NCI-H2171 (cell line): ENCODE measurements at places on chromosomes 11 and 22.
A peak's percentile ranks its signal among the peaks of the same experiment; 100 is the strongest.

DNA sequence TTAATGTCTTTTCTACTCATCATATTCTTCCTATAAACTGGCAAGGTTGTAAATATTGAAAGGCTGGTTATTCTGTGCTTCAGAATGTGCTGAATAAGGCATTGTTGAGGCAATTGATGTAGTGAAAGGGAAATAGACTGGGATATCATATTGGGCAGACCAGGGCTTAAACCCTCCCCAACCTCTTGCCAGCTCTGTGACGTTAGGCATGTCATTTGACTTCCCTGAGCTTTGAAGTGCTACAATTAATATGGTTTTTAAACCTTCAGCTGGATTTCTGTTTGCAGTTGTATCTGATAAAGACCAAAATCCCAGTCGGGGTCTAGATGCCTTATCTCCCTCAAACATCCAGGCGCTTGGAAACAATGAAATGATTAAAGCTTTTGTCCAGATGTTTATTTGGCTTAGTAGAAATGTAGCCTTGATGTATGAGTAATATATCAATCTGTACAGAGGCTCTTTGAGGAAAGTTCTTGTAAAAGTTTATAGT lies 208.1 kb downstream of the DBX1 start:
- no peak for DNase-seq

DNA sequence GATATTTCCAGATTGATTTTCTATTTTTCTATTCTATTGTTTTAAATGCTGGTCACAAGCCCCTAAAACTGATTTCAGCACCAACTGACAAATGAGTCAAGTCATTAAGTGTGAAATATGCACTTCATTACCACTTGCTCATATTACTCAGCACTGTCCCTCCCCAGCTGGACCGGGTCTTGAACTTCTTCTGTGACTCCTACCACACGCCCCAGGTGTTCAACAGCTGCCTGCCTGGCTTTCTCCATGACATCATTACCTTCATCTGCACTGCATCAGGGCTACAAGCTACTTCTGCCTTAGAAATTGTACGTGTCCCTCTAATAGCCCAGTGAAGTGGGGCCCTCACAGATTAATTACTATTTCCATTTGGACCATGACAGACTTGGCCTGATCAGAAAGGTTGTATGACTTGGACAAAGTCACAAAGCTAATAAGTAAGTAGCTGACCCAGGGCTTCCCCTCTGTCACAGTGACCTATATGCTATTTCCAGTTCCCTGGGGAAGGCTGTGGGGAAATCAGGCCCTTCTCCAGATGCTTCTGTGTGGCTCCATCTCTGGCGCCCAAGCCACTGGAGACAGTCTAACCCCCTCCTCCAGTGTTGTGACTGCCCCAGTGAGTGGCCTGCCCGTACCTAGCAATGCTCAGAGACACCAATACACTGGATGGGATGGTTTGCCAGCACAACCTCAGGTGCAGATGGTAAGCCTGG lies 18.1 kb downstream of the TBC1D10A start:
- DNase-seq = no peak

DNA sequence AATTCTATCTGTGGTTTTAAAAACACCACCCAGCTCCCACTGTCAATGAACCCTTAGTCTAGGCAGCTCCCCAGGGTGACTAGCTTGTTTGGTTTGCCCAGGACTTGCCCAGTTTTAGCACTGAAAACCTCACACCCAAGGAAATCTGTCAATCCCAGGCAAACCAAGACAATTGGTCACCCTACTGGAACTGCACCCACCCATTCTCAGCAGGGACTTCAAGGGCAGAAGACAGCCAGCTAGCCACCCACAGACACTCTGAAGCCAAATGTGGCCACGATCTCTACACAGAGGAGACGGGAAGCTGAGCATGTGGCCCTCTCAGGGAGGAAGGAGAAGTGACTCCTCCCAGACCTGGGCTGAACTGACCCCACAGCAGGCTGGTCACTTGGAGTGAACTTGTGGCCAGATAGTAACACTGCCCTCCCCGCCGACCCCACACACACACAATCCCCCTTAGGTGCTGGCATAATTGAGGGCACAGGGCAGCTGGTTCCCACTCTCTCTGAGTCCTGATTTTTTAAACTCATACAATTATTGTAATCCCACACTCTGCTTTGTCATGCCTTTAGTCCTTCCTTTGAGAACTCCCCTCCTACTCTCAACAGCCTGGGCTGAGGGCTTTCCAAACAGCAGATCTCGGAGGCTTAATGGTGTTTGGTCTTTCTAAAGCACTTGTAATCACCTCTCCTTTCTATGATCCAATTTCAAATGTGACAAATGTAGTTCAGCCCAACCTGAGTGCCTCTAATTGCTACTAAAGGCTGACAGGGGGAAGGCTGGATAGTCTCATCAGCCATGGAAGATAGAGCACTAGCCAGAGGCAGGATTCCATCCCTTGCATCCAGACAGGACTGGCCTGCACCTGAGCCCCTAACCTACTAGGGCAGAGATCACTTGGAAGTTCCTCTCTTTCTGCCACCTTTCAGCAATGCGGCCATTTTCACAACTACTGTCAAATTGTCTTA lies 74.7 kb upstream of the DRD2 start:
- DNase-seq = no peak

DNA sequence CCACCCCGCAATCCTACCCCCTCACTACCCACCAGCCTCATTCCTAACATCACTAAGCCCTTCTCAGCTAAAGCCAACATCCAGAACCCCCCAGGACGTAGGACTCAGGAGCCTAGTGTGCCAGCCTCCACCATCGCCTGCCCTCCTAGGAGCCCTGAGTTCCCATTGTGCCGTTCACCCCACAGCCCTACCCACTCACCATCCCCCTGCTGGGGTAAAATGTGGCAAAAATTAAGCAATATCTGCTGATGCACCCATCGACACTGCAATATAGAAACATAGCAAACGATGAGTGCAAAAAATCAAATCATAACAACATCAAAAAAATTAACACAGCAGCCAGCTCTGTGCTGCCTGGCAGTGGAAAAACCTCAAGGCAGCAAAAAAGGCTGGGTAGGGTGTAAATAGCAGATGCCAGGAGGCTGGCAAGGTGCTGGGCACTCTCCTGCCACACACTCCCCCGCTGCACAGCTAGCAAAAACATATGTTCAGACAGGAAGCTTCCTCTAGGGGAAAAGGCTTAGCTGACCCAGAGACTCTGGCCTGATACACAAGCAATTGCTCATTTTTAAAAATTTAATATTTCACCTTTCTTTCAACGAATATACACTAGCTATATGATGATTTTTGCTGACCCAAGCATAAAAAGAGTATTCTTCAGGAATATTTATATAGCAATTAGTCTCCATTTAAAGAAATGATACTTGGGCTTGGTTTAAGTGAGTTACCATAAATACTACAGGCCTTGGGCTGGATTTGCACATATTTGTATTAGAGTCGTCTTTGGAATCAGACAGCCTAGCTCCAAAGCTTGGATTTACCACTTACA lies 33.8 kb downstream of the PRDM10 start:
- DNase-seq = no peak

DNA sequence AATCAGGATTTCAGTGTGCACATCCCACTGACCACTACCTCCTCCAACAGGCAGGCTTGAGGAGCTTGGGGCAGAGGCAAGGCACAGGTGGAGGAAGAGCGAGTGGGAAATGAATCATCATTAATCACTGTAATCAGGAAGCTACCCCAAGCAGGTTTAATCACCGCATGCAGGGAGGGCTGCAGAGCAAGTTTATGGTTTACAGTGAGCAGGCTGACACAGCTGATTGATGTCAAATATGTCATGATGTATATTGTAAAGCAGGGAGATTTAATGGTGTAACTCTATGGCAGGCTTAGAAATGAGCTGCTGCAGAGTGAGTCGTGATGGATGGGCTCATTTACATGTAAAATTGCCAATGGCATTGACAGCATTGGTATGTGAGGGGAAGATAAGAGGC lies 441.0 kb downstream of the NTM start:
- no peak for DNase-seq

DNA sequence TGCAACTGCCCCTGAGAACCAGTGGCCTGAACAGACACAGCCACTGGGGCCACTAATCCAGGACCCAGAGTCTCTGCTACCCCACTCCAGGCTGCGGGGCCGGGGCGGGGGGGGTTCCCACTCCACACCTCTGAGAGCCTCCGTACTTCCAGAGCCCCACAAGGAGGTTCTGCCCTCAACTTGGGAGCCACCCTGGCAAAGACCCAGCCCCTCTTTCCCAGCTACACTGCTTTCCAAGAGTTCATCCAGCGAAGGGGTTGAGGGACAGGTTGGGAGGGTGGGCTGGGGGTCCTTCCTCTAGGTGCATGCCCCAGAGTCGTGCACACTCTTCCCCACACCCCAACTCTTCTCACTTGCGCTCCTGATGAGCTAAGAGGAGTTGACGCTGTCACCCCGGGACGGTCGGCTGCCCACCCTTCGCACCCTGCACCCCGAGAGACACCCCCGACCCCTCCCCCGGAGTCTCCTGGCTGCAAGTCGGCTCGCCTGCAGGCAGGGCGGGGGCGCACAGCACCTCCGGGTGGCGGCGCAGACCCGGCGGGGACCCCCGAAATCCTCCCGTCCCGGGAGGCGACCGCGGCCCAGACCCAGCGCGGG lies 531 bp downstream of the RAB3IL1 start:
- no peak for DNase-seq

DNA sequence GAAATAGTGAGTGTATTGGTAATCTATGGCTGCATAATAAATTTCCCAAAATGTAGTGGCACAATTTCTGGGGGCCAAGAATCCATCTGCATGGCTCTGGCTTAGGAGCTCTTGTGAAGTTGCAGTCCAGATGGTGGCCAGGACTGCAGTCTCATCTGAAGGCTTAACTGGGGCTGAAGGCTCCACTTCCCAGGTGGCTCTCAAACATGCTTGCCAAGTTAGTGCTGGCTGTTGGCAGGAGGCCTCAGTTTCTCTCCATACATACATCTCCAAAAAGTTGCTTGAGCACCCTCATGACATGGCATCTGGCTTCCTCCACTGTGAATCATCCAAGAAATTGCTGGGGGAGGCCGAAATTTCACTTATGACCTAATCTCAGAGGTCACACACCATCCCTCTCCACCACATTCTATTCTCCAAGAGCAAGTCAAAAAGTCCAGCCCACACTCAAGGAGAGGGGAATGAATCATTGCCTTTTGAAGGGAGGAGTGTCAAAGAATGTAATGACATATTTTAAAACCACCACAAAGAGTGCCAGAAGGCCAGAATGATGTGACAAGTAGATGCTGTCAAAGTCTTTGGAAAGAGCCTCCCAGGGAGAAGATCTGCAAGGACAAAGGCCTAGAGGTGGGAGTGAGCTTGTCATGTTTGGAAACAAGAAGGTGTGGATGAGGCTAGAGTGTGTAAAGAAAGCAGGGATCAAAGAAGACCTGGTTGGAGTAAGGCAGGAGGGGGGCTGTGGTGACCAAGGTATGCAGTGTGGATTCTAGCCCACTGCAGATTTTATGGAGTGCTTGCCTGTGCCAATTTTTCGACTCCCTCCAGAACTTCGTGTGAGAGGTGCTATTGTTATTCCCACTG lies 566.2 kb downstream of the MIAT start:
- DNase-seq = no peak

GRCh38 chr11:31582697-31583096 lies 73.1 kb downstream of the ELP4 start:
- no peak for DNase-seq

DNA sequence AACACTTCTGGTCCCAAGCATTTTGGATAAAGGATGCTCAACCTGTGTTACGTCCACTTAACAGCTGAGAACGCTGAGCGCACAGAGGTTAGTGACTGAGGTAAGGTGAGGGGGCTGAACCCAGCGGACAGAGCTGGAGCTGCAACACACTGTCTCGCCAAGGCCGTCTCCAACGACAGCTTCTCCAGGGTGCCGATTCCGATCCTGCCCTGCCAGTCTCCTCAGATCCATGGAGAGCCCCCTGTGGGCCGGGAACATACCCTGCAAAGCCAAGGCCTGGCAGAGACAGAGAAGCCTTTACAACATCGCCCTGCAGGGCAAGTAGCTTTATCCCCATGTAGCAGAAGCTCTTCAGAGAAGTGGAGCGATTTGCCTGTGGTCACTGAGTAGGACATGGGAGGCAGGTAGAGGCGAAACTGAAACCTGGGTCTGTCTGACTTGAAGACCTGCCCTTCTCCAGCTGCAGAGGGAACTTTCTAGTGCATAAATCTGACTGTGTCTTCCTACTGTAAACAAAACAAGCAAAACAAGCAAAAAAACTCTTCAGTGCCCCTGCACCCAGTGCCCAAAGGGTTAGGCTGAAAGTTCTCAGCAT lies 72.8 kb downstream of the SCUBE1 start:
- no peak for DNase-seq

DNA sequence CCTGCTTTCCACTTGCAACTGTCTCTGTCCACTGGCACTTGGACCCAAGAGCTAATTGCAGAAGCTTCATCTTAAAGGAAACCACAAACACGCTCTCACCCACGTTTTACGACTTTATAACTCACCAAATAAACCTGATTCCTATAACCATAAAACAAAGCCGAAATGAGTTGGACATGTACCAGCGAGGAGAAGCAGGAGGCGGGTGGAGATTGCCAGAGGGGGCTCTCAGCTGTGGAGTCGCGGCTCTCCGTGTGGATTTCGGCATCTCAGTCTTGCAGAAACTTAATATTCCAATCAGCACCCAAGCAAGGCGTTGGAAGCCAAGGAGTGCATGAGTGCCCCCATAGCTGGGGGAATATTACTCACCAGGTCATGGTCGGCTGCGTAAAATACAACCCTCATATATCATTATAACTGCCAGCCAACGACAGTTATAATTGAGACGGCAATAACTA lies 483.6 kb downstream of the MN1 start:
- no peak for DNase-seq

GRCh38 chr11:8356721-8357504 lies 93.2 kb upstream of the LMO1 start:
- no peak for DNase-seq

- DNase-seq = no peak
These were observed 2.9 kb downstream of the SLC16A8 start for GRCh38 chr22:38080850-38081635.

GRCh38 chr22:29503811-29504372 lies 23.9 kb downstream of the NEFH start:
- peak; percentile 70 for DNase-seq

- DNase-seq = peak; percentile 34
These were observed 4.2 kb downstream of the VPS26B start for GRCh38 chr11:134228625-134229024.

GRCh38 chr11:78295991-78296930 lies 107.5 kb downstream of the USP35 start:
- DNase-seq = no peak

- DNase-seq = no peak
These were observed 113.1 kb downstream of the DBX1 start for GRCh38 chr11:20047006-20047768.

- no peak for DNase-seq
These were observed 7.7 kb downstream of the TNNT3 start for GRCh38 chr11:1927026-1927847.

- DNase-seq = no peak
These were observed 68.9 kb downstream of the NECTIN1 start for GRCh38 chr11:119659971-119660723.

- DNase-seq = no peak
These were observed 947.8 kb upstream of the CCDC90B start for GRCh38 chr11:84234011-84234410.

GRCh38 chr22:49006207-49007012 lies 821.3 kb downstream of the BRD1 start:
- DNase-seq = no peak

GRCh38 chr22:46165977-46166376 lies 15.7 kb downstream of the PPARA start:
- DNase-seq = peak; percentile 56

- DNase-seq = no peak
These were observed 648 bp downstream of the KCNJ11 start for GRCh38 chr11:17387811-17388210.
